ENCODE measurements at places on chromosomes 4 and X. TPM values are rescaled to one million over a fixed set of nuclear protein-coding genes. Genes with fewer than 3 reads are reported as not detected.

The SSX2B gene
- polyA plus RNA-seq, result not detected

The ADGRG2 gene
- polyA plus RNA-seq, result 20.1 TPM

The PRDM8 gene
- 1.7 TPM for polyA plus RNA-seq

The NAP1L5 gene
- polyA plus RNA-seq, result 16.4 TPM

The HHIP gene
- polyA plus RNA-seq, result 3.4 TPM

The SLC39A8 gene
- polyA plus RNA-seq, result 23.2 TPM

The GAB3 gene
- 2.3 TPM for polyA plus RNA-seq

The MFAP3L gene
- 20.5 TPM for polyA plus RNA-seq

GRCh38 chr4:119093042-119093827, 42.4 kb upstream of the MYOZ2 start:
- no peak for DNase-seq

DNA sequence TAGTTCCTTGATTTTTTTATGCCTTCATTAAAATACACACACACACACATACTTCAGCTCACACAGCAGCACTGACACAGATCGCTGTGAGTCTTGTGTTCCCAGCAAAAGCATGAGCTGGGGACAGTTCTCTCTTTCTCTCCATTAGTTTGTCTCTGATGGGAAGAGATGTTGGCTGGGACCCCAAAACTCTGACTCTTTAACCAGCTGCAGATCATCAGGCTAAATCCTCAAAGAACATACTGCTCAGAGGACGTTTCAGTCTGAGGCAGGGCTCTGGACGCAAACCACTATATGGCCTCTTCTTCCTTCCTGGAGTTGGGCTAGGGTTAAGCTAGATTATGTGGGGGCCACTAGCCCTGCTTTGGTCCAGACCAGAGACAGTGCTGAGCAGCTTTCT, 109.6 kb downstream of the NHSL2 start:
- DNase-seq, result no peak

DNA sequence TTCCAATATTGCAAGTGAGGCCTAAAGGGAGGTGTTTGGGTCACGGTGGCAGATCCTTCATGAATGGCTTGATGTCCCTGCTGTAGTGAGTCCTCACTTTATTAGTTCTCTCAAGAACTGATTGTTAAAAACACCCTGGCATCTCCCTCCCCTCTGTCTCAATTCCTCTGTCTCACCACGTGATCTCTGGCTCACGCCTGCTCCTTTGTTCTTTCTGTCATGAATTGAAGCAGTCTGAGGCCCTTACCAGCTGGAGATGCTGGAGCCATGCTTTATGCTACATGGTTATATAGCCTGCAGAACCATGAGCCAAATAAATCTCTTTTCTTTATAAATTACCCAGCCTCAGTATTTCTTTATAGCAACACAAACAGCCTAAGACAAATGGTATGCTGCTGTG, 980.7 kb upstream of the GRIA3 start:
- no peak for DNase-seq

DNA sequence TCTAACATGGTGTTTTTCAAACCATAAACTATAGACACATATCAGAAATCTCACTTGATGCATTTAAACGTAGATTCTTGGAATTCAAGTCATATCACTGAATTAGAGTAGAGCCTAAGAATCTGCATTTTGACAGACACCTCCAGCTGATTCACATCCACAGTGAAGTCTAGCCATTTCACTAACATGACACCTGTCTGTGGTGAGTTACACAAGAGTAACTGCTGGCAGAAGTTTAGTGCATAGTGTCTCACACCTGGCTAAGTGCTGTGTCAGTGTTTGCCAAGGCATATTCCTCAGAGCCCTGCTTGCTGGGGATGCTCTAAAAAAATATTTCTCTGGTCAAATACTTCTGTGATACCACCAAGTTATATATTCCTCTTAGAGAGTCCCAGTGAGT, 237.5 kb upstream of the DIAPH2 start:
- DNase-seq, result no peak

GRCh38 chr4:152937336-152938236, 1.5 kb downstream of the FHDC1 start:
- DNase-seq, result no peak

DNA sequence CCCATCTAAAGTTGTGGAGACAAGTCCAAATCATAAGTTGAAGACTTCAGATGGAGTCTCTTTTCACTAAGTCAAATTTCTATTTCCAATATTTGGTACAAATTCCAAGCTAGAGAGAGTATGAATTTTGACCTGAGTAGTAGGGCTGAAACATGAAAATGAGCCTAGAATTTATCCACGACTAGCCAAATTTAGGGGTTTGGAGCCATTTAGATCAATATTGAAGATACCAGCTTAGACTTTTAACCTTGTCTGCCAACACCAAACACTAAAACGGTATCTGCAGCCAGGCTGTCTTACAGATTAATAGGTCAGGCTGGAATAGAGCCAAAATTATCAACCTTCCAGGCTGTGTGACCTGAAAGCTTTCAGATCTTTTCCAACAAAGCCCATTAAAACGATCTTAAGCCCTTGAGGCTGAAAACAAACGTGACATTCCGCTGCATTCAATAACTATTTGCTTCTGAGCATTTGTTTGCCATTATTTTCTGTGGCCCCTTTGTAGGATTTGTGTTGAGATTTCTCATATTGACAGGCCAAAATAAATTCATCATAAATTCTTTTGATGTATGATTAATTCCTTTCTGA, 268.7 kb upstream of the DKK2 start:
- DNase-seq, result no peak

GRCh38 chrX:44731160-44731559, 112.7 kb upstream of the DUSP21 start:
- no peak for DNase-seq

DNA sequence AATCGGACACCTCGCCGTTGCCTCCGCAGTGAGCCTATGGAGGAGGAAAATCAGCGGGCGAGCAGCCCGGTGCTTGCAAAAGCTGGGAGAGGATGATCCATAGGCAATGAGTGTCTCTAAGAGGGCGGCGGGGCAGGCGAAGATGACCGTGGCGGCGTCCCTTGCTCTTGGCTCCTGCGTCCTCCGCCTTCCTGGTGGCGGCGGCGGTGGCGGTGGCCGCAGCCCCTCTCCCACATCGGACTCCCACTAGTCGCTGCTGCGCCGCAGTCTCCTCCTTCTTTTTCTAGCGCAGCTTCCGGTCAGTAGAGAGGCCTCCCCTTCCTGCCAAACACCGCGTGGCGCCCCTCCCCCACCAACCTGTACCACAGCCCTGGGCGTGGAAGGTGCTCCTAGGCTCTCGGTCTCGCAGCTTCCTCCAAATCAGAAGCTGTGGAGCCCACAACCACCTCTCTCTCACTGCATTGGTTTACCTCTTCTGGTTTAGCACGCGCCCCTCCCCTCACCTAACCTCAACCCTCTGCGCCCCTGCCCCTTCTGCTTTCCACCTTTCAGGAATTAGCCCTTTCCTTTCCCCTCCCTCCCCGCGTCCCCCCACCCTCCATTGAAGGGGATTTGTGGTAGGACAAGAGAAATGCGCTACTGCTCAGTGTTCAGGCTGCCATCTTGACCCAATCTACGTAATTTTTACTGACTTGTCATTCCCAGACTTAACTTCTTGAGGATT, at the start of gene SPIN3:
TSS of gene SPIN3 (minus strand) at position 271 of the 724 bp plus-strand sequence. CDS start 594 bp downstream, outside the sequence.
- DNase-seq, result peak; percentile 53

DNA sequence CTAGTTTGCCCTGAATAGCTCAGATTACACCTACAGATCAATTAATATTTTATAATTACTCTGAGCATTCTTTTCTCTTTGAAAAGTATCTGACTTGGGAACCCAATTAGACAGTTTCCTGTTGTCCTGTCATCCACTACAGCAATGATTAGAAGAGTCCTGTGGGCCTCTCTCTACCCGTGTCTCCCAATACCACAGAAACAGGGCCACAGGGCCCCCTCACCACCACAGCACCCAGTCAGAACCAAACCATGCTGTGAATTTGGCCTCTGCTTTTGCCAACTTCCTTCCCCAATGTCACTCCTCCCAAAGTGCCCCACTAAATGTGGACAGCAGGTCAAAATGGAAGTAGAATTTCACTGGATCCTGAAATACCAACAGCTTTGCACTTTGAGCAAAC, 10.3 kb downstream of the USP46 start:
- no peak for DNase-seq

DNA sequence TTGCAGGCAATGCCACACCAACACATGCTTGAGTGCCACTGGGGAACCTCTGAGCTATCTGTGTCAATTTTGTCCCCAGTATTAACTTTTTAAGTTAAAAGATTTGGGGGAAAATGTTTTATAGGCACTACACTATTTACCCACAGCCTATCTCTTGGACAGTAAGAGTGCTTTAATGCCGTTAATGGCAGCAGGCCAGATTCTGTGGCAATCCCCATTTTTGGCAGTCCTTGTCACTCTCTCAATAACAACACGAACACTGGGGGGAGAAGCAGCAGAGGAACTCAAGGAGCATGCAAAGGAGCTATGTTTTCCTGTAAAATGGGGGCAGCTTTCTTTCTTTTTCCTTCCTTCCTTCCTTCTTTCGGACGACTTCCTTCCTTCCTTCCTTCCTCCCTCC, 168.6 kb downstream of the NSUN7 start:
- no peak for DNase-seq

DNA sequence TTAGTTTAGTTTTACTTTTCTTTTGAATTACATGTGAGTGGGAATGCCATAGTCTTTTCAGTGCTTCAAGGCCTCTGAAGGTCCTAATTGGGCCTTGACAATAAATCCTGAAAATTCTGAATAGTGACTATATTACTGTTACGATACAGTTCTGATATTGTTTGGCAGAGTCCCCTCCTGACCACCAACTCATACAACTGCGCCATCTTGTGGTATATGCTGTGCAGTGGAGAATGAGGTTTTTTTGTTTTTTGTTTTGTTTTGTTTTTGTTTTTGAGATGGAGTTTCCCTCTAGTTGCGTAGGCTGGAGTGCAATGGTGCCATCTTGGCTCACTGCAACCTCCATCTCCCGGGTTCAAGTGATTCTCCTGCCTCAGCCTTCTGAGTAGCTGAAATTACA, 56.6 kb upstream of the CHRDL1 start:
- no peak for DNase-seq

Measured in renal cortex interstitium (tissue), 15 donors.